ENCODE measurements at places on chromosomes 12 and 14.

- DNase-seq = no peak
Measured at GRCh38 chr14:22420598-22421186, 168.3 kb downstream of the DAD1 start.

- no peak for DNase-seq
Measured at GRCh38 chr12:75812271-75813018, 219.1 kb downstream of the PHLDA1 start.

GRCh38 chr12:57491393-57492280 is 3.8 kb downstream of the MARS1 start:
- DNase-seq = no peak

DNA sequence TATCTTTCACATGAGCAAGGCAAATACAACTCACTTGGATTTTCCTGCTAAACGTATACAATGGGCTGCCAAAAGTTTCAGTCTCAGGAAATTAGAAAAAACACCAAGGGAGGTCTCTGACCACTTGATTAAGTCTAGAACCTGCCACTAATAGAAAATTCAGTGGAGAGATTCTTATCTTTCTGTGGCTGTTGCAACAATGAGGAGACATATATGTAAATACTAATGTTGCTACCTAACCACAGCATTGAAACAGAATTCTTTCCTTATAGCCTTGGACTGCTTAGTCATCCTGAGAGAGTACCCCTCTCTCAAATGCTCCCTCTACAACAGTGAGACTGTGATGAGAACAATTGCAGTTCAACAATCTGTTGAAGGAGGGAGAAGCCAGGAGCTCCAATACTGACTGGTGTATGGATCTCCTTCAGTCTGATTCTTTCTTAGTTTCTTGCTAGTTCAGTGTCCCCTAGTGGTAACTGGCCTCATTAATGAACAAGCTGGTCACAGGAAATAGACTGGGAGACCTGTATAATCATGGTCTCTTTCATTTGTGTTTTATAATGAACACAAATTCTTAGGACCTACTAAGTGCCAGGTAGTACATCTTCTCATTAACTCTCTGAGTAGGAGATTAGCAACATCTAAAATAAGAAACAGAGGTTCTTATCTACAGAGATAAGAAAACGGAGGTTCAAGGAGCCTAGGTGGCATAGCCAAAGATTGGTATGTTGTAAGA is 164.5 kb downstream of the SLC38A4 start:
- DNase-seq = no peak

GRCh38 chr12:8483079-8483478 is 27.3 kb downstream of the CLEC6A start:
- no peak for DNase-seq

DNA sequence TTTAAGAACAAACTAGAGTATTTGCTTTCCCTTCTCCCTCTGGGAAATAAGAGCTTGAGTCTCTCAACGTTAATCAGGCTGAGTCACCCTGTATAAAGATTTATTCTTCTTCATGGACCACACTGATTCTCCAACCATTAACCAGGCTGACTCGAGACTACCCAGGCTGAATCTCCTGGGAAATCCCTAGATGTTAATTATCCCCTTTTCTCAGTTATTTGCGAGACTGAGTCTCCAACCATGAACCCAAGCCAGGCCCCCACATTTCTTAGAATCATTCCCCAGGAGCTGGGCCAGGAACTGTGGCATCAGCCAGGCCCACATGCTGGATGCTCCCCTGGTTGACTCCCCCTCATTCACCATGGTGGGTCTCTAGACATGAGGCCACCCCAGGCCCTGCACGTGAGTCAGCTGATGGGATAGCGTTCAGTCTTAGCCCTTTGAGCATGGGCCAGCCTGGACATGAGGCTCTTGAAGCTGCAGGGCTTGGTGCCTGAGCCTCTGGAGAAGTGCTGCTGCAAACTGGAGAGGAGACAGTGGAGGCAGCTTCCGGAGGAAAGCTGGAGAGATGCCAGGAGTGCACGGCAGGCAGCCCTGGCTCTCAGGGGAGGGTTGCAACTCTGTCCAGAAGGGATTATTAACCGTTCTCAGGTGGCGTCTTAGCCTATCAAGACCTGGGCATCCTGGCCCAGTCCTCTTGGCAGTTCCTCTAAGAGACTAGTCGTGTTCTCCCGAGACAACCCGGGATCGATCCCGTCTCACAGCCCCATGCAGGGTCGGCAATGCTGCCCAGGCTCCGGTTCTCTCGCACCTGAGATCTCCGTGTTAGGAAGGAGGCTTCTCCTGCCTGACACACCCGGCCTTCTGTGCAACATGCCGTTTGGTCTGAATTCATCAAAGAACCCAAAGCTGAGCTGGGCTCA is 296.6 kb downstream of the ADGRD1 start:
- DNase-seq = no peak

- DNase-seq = no peak
Measured at GRCh38 chr14:102164241-102164641, 24.5 kb downstream of the WDR20 start.

DNA sequence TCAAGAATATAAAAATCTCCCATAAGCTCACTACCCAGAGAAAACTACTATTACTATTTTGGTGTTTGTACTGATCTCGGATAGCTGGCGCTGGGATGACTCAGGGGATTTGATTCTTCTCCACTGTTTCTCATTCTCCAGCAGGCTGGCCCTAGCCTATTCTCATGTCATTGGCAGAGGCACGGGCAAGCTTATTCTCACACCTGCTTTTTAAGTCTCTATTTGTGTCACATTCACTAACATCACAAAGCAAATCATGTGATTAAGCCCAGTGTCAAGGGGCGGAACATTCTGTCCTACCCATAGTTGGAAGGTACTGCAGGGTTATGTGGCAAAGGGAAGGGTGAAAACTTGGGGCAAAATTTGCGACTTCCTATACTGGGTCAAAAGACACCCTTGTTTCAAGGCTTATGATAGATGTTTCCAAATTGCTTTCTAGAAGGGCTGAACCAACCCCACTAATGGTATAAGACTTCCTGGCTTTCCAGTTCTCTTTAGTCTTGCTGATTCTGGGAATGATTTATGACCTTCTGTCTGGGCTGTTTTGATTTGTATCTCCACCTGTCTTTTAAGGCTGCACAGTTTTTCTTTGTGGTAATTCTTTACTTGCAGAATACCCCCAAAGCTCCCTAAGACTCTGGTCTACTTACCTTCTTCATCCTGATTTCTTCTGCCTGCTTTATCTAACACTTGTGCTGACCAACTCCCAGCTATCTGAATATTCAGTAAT is 406.4 kb downstream of the NRXN3 start:
- DNase-seq = no peak

- DNase-seq = peak; percentile 43
Measured at GRCh38 chr14:102088012-102088792, 1.4 kb upstream of the HSP90AA1 start.

DNA sequence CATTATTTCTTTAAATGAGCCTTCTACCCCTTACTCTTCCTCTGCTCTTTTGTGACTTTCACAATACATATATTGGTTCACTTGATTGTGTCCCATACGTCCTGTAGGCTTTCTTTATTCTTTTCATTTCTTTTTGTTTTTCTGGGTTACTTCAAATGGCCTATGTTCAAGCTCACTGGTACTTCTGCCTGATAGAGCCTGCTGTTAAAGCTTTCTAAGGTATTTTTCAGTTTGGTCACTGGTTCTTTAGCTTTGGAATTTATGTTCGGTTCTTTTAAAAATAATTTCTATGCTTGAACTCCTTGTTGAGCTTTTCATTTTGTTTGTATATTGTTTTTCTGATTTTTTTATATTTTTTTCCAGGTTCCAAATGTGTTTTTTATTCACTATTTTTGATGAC is 81.9 kb downstream of the E2F7 start:
- no peak for DNase-seq

- no peak for DNase-seq
Measured at GRCh38 chr14:79426103-79426755, 785.1 kb downstream of the DIO2 start.

DNA sequence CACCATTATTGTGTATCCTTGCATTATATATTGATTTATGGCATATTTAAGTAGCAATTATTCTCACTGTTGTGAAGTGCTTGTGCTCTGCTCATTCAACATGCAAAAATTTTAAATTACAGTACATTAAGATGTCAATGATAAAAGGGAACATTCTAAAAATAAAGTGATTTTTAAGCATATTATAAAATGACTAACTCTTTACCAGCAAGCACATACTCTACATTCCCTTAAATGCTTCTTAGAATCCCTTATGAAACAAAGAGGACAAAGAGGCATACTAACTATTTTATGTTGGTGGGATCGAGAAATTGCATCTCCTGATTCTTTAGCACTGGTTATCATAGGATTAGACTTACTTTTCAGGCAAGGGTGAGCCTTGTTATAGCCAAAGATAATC is 46.6 kb upstream of the ZDHHC17 start:
- DNase-seq = no peak

DNA sequence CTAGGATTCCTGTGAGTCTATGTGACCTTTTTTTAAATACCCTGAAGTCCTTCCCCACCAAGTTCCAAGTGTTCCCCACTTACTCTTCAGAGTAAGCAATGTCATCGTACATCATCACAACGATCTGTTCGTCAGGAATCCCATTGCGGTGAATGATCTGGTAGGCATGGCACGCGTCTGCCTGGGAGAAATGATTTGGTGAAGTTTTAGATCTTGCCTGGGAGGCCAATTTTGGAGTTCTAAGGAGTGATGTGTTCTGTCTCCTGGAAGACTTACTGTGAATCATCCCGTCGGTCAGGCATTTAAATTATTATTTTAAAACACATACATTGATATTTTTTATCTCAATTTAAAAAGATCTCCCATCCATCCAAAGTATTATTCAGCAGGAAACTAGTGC is 29.8 kb downstream of the LGMN start:
- DNase-seq = no peak

DNA sequence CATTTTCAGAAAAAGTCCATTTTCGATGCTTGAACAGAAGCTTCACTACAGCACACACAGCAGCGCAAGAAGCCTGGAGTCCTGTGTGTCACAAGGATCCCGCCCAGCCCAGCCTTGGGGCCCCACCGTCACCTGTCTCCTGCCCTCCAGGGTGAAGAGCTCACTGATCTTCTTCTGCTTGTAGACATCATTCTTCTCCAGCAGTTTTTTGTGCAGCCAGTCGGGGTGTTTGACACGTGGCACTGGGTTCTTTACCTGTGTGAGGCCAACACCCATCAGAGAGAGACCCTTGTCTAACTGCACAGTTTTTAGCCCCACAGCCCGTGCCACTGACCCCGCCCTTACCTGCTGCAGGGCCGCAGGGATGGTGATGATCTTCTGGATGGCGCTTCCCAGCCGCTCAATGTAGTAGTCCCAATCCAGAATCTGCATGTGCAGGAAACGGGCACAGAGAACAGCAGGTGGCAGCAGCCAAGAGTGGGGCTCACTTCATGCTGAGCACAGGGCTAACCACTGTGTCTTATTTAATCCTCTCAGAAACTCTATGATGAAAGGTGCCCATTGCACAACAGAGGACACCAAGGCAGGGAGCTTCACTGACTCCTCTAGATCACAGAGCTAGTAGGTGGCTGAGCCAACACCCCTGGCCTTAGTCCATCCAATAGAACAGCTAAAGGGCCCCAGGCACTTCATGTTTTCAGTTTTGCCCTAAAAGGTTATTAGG is 30.0 kb downstream of the POLE start:
- DNase-seq = no peak

GRCh38 chr12:38328306-38328895 is 11.8 kb downstream of the ALG10B start:
- no peak for DNase-seq

- no peak for DNase-seq
Measured at GRCh38 chr14:21399311-21399870, 15.6 kb upstream of the SUPT16H start.

- DNase-seq = no peak
Measured at GRCh38 chr12:15534322-15534721, 212.0 kb downstream of the PTPRO start.

GRCh38 chr14:20327005-20327869 is 5.8 kb downstream of the CCNB1IP1 start:
- no peak for DNase-seq

DNA sequence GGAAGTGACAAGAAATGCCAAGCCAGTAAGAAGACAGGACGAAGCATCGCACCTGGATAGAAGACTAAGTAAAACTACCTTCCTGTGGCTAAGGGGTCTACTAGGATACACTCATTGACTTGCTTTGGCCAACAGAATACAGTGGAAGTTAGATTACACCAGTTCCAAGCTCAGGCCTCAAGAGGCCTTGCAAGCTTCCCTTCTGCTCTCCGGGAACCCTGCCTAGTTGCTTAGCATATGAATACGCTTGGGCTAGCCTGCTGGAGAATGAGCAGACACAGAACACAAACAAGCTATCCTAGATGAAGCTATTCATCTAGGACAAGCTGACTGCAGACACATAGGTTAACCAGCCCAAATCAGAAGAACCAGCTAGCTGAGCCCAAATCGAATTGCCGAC is 97.0 kb downstream of the DPF3 start:
- no peak for DNase-seq

DNA sequence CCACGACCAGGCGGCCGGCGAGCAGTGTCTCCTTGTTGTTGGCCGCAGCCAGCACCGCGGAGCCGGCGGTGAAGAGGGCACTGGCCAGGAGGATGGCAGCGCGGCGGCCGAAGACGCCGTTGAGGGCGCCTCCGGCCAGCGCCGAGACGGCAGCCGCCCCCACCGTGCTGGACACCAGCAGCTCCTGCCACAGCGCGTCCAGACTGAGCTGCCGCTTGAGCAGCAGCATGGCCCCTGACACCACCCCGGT is 691 bp downstream of the SLC2A13 start:
- no peak for DNase-seq

DNA sequence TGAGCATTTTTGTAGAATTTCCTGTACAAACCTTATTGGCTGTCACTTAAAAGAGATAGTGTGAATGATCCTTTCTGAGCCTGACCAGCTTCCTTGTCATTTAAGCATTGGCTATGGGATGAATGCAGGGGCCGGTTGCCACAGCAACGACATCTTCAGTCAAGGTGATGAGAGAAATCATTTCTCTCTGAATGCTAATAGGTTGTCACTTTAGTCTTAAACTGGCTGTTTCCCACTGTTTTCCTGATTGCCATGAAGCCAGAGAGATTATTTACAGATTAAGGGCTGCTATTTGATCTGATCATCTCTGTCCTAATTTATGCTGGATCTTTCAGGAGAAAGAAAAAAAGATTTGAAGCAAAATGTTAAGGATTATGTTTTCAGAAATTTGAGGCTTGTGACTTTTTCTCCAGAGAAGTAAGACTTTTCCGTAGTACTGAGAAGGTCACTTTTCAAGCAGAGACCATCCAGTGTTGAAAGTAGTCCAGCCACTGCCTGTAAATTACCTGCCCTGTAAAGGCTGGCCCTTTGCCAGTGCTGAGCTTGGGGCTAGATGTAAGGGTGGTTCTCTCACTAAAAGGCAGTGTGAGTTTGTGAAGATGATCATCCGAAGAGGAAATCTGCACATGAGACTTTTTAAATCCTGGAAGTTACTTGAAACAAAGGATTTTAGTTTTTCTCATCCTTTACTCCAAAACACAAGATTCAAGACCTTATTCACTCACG is 235.6 kb downstream of the DACT1 start:
- no peak for DNase-seq

Measured in progenitor cell of endocrine pancreas (in vitro differentiated cells).